CD4-positive, alpha-beta memory T cell (primary cell): ENCODE measurements at places on chromosomes 7 and 10. TPM values are rescaled to one million over a fixed set of nuclear protein-coding genes. Genes with fewer than 3 reads are reported as not detected.

DNA sequence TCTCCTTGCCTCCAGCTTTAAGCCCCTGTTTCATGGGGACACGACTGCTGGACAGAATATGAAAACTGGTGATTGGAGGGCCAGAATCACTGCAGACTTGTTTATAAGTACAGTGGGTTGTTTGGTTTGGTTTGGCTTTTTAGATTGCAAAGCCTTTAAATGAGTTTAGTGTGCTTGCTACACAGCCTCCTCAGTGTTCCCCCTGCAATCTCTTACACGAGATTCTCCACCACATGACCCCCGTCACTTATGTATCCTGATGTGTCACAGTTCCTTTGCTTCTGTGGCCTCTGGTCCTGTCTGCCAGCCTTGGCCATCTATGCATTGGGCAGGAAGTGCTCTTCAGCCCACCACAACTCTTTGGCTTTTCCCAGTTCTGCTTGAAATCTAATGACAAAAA is 103.7 kb upstream of the ANKRD1 start:
- no peak for DNase-seq

Gene SEMA3D
- not detected for total RNA-seq

DNA sequence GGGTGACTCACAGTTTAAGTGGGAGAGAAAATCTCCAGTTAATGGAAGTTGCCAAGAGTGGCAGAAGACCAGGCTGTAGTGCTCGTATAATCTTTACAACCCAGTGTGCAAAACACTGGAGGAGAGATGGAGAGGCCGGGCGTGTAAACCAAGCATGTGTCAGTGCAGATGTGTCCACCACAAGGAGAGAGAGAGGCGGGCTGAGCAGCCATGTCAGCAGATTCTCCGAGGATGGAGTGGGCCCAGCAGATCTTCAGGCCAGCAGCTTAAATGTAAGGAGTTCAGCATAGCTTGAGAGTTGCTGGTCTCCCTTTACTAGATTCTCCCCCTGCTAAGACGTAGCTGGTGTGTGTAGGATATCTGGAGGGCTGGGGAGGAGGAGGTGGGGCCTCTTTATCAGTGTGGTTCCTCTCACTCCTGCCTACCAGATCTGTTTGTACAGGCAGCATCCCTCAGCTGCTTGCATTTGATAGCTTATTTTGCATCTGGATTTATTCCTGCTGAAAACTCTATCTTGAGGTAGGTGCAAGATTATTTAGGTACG is 13.7 kb downstream of the BPGM start:
- no peak for DNase-seq

- DNase-seq, result no peak
Observed at GRCh38 chr7:156968183-156968582, 18.7 kb downstream of the NOM1 start.

DNA sequence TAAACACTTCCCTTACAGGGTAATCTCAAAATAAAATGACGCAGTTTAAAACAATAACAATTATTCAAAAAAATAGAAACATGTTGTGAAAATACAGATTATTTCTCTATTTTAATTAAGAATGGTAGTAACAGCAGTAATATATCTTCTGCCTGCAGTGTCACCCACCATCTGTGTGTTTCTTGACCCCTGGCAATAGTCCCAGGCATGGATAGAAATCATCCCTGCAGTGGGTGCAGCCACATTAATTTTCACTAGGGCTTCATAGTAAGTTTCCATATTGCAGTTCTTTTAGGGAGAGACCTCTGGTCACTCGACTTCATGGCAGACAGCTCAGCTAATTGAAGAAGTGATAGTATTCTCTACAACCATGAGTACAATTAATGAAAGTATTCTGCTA is 470.1 kb upstream of the TEX47 start:
- DNase-seq, result no peak

DNA sequence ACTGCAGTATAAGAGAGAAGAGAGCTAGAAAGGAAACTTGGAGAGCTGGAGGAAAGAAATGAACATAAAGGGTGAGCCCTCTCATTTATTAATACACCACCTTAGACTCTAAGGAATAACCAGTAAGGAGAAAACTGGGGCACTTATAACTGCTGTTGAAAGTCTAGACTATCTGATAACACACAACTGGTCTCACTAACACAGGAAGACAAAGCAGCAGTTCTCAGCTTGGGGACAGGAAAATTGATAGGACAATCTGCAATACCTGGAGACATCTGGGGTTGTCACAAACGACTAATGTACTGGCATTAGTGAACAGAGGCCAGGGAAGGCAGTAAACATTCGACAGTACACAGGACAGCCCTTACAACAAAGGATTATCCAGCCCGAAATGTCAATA is 6.8 kb downstream of the ELMO1 start:
- no peak for DNase-seq

Gene SLC18A3
- total RNA-seq, result not detected

GRCh38 chr10:72645263-72645858 is 19.5 kb upstream of the MICU1 start:
- no peak for DNase-seq

GRCh38 chr7:28984631-28985030 is 26.5 kb upstream of the TRIL start:
- no peak for DNase-seq

GRCh38 chr10:10927608-10928007 is 90.1 kb upstream of the CELF2 start:
- no peak for DNase-seq

DNA sequence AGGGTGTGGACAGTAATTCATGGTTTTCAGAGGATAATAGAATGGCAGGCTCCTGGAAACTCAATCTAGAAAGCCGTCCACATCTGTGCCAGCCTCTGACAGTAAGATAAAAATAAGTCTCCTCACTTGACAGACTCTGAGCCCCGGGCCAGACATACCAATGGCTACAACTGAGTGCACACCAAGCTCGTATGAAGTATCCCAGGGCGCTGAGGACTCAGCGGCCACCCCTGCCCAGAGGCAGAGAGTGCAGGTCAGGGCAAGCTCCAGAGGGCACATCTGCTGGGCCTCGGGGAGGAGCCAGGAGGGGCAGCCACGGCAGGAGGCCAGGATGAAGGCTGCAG is 262.8 kb upstream of the TCERG1L start:
- DNase-seq, result no peak

Gene GRID1
- total RNA-seq, result not detected

- no peak for DNase-seq
Observed at GRCh38 chr7:159218170-159218569, 73.5 kb upstream of the VIPR2 start.

DNA sequence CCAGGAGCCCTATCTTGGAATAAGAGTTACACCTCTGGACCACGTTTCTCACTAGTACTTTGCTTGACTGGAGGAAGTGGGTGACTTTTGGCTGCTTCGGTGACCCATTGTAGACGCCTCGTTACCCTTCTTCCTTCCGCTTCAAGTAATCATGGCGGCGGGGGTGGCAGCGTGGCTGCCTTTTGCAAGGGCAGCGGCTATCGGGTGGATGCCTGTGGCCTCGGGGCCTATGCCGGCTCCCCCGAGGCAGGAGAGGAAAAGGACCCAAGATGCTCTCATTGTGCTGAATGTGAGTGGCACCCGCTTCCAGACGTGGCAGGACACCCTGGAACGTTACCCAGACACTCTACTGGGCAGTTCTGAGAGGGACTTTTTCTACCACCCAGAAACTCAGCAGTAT is 1.5 kb downstream of the KCND2 start:
- DNase-seq, result no peak

- DNase-seq, result no peak
Observed at GRCh38 chr10:47359626-47360418, 11.7 kb downstream of the RBP3 start.

DNA sequence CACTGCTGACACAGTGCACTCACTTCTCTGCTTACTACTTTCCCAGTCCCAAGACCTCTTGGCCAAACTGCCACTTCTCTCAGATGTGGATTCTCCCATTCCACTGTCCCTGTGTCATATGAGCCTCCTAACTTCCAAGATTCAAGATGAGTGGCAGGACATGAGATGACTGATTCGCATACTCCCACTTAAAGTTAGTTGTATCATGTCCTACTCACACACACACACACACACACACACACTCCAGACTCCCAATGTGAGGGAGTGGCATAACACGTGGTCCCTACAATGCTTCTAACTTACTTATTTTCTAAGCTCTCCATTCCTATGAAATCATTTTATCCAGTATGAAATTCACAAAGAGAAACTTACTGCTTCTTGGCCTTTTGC is 67.0 kb upstream of the CAV2 start:
- no peak for DNase-seq

- no peak for DNase-seq
Observed at GRCh38 chr10:131750973-131751826, 149.6 kb upstream of the PPP2R2D start.

GRCh38 chr7:106735637-106736036 is 74.7 kb upstream of the CCDC71L start:
- no peak for DNase-seq
